Activated CD4-positive, alpha-beta T cell treated with anti-CD3 and anti-CD28 coated beads for 48 hours (primary cell): ENCODE measurements at places on chromosomes 16 and 17.

DNA sequence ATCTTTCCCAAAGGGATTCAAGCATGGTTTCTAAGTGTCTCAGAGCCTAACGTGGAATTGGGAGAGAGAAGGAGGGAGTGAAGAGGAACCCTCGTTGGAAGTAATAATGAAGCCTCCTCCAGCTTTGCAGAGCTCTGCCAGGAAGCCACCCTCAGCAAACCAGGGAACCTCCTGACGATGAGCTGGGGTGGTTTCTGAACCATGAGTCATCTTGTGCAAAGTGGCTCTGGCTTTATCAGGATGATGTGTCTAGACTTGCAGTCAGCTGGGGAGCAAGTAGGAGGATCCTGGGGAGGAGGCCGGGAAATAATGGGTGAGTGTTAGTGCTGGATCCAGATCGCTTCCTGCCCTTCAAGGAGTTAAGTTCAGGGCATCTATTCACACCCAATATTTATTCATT, 191.7 kb upstream of the RBFOX1 start:
- DNase-seq = no peak

GRCh38 chr16:86306811-86307513, 203.4 kb upstream of the FOXF1 start:
- no peak for DNase-seq

- no peak for DNase-seq
Observed at GRCh38 chr16:87367529-87367928, 16.0 kb downstream of the FBXO31 start.

DNA sequence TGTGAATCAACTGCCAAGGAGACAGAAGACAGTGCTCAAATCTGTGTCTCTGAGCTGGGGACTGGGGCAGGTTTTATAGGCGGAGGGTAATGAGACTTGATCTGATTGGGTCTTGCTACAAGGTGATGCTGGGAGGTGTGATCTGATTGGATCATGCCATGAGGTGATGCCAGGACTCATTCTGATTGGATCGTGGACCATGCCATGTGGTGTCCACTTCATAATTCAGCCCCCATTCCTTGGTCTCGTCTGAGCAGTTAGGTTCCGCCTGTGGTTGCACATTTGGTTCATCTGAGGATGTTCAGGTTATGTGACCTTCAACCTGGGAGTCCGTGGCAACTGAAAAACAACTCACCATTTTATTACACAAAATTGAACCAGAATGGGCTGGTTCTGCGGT, 41.0 kb downstream of the OTOA start:
- no peak for DNase-seq

GRCh38 chr16:18803569-18804462, 2.5 kb upstream of the ARL6IP1 start:
- no peak for DNase-seq

- no peak for DNase-seq
Observed at GRCh38 chr17:63528183-63528582, 5.0 kb downstream of the KCNH6 start.

- peak; percentile 54 for DNase-seq
Observed at GRCh38 chr16:30761427-30761927, 385 bp downstream of the CFAP119 start.

DNA sequence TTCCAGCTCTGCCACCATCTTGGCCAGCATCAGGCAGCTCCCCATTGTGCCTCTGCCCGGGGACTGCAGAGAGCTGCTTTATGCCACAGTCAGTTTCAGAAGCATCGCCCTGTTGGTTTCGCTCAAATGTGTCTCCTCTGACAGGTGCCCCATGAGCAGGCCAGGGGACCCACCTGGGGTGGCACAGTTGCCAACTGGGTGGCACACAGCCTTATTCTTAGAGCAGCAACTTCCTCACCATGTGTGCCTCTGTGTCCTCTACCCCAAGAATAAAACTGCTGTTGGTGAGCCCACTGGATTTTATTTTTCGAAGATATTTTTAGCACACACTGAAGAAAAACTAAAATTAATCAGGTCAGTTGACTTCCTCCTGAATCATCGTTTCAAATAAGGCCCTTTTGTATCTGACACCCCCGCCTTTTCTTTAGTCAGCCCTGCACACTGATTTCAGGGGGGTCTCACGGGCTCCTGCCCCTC, 44.9 kb upstream of the CACNG5 start:
- DNase-seq = no peak

- DNase-seq = peak; percentile 86
Observed at GRCh38 chr17:27805520-27806146, 5.3 kb upstream of the NOS2 start.

DNA sequence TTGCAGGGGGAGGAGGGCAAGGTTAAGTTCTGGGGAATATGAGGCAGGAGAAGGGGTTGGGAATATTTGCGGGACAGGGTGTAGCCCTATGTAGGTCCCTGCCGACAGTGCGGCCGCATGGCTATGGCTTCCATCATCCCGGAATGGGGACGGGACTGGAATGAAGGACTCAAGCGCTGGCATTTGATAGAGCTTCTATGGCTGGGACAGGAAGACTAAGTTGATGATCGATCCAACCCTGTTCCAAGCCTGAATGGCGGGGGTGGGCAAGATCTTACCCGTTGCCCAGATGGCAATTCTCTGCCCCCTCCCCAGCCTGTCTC, 47.1 kb downstream of the SRCIN1 start:
- no peak for DNase-seq

- DNase-seq = no peak
Observed at GRCh38 chr17:17893801-17894644, 57.2 kb upstream of the SREBF1 start.

DNA sequence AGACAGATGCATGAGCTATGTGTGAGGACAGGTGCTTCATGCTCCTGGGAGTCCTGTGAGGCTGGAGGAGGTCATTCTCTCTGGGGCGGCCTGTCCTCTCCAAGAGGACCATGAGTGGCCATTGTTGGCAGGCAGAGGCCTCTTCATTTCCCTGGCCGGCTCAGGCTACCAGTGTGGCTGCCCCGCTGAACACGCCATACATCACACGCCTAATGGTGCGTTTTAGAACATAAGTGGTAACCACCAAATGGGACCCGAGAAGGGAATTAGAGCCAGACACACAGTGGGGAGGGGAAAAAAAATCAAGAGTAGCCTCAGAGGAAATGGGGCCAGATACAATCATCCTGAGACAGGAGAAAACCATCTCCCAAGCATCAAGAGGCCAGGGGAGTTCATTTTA, 140.0 kb downstream of the SPACA3 start:
- DNase-seq = no peak

- DNase-seq = no peak
Observed at GRCh38 chr16:46833460-46833800, 2.5 kb upstream of the C16orf87 start.

DNA sequence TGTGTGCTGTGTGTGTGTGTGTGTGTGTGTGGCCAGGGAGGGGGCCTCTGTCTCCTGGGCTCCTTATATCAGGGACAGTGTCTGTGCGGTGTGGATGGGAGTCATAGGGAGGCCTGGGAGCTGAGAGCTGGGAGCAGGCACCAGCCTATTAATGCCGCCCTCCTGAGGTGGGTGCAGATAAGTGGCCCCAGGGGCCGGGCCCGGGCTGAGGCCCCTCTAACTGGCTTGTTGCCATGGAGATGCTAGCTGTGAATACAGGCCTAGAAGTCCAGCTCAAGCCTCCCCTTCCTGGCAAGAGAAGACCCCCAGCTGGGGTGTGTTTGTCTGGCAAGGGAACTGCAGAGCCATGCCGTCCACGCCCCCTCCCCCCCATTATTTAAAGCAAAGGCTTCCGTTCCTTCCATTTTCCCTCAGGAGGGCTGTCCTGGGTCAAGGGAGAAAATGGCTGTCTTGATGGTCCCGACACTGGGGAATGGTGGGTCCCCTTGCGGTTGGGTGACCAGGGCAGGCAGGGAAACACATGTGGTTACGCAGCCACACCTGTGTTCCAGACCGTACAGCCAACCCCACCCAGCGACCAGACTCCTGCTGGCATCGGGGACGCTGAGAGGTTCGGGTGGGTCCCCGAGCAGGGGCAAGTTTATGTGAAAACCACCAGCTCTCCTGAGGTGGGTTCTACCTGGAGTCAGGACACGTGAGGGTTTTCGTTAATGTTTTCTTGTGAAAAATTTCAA, 141.1 kb downstream of the MRM1 start:
- DNase-seq = no peak

- DNase-seq = no peak
Observed at GRCh38 chr16:81467815-81468214, 23.2 kb downstream of the CMIP start.

- no peak for DNase-seq
Observed at GRCh38 chr16:23635958-23636357, 5.2 kb downstream of the PALB2 start.

- DNase-seq = no peak
Observed at GRCh38 chr17:66604376-66604775, 230.5 kb upstream of the CACNG5 start.

DNA sequence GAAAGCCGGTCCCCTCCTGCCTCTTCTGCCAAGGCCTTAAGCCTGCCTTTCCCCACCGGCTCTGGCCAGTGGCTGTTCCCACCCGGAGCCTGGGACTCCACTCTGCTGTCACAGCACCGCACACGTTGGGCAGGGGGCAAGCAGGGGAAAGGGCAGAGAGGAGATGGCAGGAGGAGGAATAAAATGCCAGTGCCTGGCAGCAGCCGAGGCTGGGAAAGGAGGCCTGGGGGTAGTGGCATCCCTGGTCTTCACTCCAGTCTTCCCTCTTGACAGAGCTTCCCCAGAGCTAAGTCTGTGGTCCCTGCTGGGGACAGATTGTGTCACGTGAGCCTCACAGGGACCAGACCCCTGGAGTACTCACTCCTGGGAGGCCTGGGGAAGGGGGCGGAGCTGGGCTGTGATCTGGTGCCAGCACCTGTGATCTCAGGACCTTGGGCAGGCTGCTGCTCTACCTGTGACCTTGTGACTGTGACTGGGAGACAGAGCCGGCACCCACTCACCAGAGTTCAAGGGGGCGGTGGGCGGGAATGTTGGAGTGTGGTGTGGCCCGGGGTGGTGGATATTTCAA, 97.2 kb upstream of the GSE1 start:
- no peak for DNase-seq

DNA sequence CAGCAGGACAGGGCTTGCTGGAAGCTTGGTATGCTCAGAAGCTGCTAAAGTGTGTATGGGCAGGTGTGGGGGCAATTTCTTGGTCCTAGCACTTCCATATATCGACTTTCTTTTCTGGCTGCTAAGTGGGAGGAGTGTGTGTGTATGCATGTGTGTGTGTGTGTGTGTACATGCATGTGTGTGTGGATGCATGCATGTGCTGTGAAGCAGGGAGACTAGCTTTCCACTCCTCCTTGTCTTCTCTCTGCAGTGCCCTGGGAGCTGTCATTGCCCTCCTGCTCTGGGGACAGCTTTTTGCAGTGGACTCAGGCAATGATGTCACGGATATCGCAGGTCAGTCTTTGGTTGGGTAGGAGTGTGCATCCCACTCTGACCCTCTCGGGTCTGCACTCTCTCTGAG, 1.6 kb downstream of the HP start:
- DNase-seq = no peak

DNA sequence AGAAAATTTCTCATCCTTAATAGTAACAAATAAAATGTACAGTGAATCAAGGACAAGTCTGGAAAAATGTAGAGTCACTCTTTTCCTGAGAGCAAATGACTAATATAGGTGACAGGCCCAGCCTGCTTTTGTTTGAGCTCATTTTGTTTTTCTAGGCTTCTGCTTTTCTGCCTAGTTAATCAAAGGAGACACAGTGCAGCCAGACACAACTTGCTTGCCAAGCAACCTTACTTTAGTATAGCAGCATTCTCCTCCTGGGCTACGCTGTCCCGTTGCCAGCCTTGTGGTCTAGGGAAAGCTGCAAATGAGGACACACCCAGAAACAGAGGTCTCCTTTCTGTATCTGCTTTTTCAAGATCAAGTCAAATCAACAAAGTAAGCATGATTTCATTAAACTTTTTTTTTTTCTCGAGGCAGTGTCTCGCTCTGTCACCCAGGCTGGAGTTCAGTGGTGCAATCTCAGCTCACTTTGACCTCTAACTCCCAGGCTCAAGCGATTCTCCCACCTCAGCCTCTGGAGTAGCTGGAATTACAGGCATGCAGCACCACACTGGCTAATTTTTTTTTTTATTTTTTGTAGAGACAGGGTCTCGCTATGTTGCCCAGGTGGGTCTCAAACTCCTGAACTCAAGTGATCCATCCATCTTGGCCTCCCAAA, 17.2 kb downstream of the GINS3 start:
- DNase-seq = no peak

DNA sequence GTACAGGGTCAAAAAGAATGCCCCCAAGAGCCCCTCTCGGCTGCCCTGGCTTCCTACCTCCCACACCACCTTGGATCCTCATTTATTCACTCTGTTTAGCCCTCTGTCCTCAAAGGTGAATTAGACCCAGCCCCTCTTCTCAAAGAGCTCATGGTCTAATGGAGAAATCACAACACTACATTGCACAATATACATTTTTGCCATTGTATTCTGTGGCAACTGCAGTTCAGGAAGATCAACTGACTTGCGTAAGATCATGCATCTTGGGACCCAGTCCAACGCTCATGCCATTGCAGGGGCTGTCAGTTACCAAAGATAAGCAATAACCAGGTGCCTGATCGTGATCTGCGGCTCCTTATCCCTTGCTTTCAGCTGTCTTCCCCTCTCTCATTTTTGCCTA, 1.4 kb downstream of the KRT38 start:
- no peak for DNase-seq

DNA sequence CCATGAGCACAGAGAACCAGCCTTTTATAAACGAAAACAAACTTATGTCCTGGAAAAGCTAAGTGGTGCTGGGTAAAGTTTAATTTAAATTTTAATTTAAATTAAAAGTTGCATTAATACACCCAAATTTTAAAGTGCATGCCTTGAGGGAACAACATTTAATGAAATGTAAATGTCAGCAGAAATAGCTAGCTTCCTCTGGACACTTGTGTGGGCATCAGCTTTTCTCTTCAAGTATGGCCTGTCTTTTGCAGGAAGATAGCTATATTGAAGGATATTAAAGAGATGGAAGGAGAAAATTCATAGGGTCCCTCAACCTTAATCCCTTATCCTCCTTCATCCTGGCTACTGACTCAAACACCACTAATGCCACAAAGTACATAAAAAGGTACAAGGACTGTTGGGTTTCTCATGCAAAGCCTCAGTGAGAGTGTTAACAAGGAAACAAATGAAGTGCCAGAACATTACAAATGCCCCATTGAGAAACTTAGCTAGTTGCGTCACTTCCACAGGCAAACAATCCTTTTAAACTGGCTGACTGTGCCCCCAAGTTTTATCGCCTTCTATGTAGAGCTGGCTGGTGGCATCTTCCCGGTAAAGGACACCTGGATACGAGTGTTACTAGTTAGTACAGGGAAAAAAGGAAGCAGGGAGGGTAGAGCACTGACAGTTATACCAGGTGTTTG, 14.1 kb downstream of the PHF12 start:
- DNase-seq = no peak

- no peak for DNase-seq
Observed at GRCh38 chr17:80270104-80270503, 9.5 kb downstream of the RNF213 start.
